ENCODE measurements at places on chromosomes 16 and 17.

GRCh38 chr16:51952500-51952899 is 594.4 kb downstream of the TOX3 start:
- no peak for DNase-seq

- DNase-seq = no peak
These were observed 29.2 kb downstream of the SOCS3 start for GRCh38 chr17:78330570-78331224.

DNA sequence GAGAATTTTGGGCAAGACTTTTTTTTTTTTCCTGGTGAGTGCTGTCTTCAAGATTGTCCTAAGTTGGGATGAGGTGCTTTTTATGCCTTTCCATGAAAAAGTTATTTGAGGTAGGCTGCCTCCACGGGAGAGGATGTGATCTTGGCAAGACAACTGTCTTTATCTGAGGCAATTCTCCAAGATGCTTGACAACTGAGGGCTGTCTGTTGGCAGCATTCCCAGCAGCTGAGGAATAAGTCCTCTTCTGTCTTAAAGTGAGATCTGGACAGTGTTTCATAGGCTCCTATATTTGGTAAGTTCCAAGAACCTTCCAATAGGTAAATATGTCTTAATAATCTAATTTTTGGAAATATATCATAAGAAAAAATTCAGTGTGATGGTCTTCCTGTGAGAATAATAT is 662.0 kb downstream of the CDH11 start:
- DNase-seq = no peak

DNA sequence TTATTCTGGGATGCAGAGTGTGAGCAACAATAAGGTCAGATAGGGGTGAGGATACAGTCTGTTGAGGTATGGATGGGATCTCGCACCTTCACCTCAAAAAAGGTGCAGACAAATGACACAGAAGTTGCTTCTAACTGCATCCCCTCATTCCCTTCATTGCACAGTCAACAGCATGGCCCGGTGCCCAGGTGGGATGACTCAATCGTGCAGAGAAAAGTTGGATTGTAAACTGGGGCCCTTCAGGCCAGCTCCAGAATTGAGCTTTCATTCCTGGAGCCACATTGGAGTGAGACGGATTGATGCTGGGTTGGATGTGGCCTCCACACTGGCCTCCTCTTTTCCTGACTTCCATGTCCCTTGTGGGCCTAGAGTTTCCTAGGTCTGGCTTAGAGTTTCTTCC is 977.4 kb downstream of the KCNJ18 start:
- DNase-seq = peak; percentile 1

GRCh38 chr16:56517206-56517605 is 2.6 kb downstream of the BBS2 start:
- DNase-seq = no peak

GRCh38 chr17:77354420-77354669 is 213.6 kb downstream of the SEC14L1 start:
- no peak for DNase-seq

DNA sequence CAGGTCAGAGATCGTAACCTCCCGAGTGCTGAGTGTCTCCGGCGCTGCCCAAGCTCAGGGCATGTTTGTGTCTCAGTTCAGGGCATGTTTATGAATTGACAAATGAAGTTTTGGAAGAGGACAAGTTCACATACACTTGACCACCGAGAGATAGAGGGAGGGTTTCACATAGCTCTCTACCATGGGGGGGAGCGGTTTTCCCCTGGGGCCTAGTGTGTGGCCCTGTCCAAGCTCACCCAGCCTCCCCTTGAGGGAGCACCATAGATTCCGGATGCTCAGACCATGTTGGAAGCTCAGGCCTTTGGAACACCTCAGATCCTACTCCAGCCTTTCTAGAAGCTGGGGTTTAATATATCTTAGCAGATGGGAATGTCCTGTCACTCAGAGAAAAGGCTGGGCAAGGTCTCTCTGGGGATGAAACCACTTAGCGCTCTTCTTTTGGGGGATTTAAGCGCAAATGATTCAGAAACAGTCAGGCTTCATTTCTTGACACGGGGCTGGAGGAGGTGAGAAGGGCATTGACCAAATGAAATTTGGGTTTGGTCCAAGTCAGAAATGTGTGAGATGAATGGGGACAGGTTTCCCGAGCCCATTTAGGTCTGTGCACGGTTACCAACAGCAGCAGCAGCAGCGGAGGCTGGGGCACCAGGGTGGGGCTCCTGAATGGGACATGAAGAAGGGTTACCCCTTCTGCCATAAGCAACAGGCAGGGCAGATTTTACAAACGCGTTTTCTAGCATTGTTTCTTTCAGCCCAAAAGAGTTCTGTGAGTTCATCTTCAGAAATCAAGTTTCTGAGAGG is 96.6 kb downstream of the METRNL start:
- DNase-seq = no peak

- no peak for DNase-seq
These were observed 201.4 kb upstream of the CHMP6 start for GRCh38 chr17:80790021-80790765.

GRCh38 chr16:88705801-88706228 is 393 bp downstream of the RNF166 start:
- DNase-seq = no peak

DNA sequence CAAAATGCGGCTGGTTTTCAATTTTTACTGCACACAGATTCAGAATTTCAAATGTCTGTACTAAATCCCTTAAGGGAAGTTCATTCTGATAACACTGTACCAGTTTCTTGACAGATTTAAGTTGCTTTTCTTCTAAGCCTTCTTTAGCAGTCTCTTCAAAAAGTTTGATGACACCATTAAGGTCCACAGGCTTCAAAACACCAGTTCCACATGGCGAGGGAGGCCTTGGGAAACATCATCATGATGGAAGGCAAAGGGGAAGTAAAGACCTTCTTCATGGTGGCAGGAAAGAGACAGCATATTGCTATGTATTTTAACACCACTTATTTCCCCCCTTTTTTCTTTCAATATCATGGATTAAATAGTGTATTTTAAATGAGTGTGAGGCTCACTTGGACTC is 24.5 kb downstream of the NLRC5 start:
- no peak for DNase-seq

DNA sequence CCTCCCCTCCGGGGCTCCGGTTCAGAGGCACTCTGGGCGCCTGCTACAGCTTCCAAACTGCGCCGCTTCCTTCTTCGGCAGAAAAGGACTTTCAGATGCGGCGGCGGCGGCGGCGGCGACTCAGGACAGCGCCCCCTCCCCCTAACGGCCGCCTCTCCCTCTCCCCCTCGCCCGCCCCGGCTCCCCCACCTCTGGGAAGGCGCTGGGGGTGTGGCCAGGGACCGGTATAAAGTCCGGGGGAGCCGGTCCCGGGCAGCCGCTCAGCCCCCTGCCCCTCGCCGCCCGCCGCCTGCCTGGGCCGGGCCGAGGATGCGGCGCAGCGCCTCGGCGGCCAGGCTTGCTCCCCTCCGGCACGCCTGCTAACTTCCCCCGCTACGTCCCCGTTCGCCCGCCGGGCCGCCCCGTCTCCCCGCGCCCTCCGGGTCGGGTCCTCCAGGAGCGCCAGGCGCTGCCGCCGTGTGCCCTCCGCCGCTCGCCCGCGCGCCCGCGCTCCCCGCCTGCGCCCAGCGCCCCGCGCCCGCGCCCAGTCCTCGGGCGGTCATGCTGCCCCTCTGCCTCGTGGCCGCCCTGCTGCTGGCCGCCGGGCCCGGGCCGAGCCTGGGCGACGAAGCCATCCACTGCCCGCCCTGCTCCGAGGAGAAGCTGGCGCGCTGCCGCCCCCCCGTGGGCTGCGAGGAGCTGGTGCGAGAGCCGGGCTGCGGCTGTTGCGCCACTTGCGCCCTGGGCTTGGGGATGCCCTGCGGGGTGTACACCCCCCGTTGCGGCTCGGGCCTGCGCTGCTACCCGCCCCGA is at the start of gene IGFBP4:
Gene IGFBP4, plus strand, starts transcription at position 255 of the 792 bp plus-strand sequence. Its CDS starts 286 bp downstream, at position 541.
- DNase-seq = peak; percentile 72

- DNase-seq = no peak
These were observed 79.8 kb downstream of the ZNF778 start for GRCh38 chr16:89297156-89297874.

- DNase-seq = no peak
These were observed 1.9 kb downstream of the BAIAP3 start for GRCh38 chr16:1335211-1335971.

DNA sequence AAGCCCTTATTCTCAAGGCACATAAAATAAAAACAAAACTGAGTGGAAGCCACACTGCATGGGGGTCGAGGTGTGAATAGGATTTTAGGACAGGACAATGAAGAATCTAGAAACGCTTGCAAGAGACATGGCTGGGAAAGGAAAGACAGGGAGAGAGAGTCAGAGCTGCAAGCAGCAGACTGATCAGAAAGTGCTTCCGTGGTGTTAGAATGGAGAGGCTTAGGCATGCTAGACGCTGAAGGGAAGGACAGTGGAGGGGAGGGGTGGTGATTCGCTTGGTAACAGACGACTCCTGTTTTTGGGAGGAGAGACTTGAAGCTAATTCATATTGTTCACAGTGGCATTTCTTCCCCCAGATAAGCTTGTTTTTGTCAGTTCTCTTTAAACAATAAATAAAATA is 173.5 kb downstream of the AIPL1 start:
- DNase-seq = no peak

DNA sequence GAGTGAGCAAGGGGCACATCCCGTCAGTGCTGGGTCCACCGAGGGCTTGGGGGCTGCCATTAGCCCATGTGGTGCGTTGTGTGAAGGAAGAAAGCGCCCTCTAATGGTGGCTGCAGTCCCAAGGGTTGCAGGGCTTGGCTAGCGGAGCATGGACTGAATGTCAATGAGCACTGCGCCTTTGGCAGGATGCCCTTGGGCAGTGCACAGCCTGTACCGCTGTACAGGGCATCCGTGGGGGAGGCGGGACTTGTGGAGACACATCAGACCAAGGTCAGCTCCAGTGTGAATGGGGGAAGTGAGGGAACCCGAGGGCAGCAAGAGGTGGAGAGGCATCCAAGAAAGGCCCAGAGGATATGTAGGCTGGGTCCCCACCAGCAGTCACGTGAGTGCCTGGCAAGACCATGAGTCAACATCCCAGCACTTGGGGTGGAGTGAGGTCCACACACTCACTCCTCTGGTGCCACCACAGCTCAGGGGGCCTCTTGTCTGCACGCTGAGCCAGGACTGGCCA is 75.5 kb upstream of the MED9 start:
- peak; percentile 14 for DNase-seq

DNA sequence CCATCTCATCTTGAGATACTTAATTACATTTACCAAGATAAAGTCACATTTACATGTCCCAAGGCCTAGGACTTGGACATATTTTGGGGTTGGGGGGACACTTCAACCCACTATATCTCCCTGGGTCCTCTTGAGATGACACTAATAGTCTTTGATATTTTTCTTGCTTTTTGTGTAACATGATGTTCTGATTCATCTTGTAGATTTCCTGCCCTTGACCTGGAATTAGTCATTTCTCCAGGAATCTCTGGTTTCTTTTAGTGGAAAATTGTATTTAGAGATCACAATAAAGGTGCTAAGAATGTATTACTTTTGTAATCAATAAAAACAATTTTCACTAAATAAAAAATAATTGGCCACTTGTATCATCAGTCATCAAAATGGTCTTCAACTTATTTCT is 157.3 kb downstream of the VPS53 start:
- no peak for DNase-seq

GRCh38 chr16:30005341-30006094 is 5.3 kb downstream of the DOC2A start:
- peak; percentile 47 for DNase-seq

DNA sequence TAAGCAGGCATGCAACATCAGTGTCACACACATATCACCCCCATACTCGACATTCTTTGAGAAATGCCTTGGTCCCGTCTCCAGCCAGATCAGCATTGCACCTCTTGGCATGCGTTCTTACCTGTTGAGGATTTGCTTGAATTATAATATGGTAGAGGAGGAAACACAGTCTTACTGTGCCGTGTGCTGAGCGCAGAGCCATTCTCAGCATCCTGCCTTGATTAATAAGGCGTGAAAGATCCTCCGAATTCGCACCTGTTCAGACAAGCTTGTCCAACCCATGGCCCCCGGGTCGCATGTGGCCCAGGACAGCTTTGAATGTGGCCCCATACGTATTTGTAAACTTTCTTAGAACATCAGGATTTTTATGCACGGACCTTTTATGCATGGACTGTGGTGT is 408.1 kb downstream of the WWOX start:
- no peak for DNase-seq

DNA sequence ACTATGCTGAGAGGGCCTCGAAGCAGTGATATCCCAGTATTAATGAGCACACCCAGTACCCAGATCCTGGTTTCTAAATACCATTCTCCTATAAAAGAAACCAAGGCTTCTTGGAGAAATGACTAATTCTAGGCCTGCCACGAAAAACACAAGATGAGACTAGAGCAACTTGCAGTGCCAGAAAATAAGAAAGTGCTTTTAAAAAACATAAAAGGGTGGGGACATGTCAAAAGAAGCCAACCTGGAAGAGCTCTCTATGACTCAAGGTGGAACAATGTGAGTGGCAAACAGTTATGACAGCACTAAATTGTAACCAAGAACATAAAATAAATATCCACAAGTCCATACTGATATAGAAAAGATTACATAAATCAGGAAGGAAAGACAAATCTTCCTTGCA is 153.2 kb upstream of the KCNJ18 start:
- peak; percentile 69 for DNase-seq

DNA sequence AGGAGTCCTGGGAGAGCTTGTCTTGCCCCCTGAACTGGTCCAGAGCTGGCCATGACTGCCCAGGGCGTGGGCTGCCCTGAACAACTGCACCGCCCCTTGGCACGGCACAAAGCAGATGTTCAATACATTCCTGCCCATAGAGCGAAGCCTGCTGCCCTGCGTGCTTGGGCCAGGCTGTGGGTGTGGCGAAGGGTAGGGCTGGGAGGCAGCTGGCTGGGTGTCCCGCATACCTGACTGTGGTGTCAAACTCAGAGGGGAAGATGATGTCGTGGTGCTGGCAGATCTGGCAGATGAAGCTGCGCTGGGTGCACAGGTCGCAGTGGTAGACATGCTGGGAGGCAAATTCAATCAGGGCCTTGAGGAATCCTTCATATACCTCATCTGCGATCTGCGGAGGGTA is 124.2 kb upstream of the SMURF2 start:
- DNase-seq = peak; percentile 79

GRCh38 chr16:72256398-72257066 is 84.6 kb upstream of the PMFBP1 start:
- DNase-seq = peak; percentile 17

DNA sequence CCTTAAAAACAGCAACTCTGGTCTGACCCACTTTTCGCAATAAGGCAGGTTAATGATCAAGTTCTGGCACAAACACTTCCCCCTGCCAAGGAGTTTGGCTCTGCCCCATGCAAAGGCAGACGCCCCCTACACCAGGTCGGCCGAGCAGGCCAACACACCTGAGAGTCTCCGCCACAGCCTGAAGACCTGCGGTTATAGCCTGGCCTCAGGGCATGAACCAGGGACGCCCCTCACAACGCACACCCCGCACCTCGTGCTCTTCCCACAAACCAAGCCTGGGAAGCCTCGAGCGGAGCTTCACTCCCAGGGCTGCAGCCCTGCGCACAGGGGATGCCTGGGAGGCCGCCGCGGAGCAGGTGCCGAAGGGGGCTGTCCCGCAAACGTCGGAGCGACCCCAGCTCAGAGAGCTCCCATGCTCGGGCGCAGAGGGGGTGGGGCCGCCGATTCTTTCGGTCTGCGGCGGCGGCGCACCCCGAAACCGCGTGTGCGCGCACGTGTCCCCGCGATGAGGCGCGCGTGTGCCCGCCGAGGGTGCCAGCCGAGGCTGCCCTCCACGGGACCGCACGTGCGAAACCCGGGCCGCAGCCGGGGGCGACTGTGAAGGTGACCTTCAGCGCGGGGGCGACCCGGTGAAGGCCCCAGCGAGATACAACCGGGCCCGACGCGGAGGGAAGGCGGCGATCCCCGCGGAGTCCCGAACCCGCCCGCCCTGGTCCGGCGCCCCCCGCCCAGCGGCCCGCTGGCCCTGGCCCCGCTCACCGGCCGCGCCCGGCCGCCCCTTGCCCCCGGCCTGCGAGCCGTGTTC is 559 bp downstream of the CLUH start:
- no peak for DNase-seq

GRCh38 chr17:43679911-43680310 is 18.2 kb upstream of the MEOX1 start:
- DNase-seq = no peak

All from epithelial cell of esophagus (primary cell).